ENCODE measurements at places on chromosomes 4 and X.

- no peak for DNase-seq
Measured at GRCh38 chr4:38190717-38191178, 230.6 kb downstream of the PTTG2 start.

- no peak for DNase-seq
Measured at GRCh38 chr4:125681240-125681639, 366.5 kb downstream of the FAT4 start.

GRCh38 chr4:80058740-80059139 lies 14.3 kb downstream of the ANTXR2 start:
- DNase-seq: no peak

DNA sequence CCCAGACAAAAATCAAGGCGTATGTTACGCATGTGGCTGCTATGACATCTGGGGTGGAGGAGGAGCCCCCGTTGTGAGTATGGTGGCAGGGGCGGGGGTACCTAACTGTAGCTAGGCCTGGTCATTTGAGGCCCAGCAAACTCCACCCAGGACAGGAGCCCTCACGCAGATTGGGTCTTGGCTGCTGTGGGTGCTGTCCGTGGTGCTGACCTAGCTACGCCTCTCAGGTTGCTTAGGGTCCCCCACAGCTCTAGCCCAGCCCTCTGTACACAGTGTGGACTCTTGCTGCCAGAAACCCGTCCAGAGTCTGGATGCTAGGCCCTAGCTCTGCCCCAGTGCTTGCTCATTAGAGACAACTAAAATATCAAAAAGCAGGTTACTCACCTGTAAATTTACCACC lies 146.7 kb upstream of the PSAPL1 start:
- DNase-seq: no peak

DNA sequence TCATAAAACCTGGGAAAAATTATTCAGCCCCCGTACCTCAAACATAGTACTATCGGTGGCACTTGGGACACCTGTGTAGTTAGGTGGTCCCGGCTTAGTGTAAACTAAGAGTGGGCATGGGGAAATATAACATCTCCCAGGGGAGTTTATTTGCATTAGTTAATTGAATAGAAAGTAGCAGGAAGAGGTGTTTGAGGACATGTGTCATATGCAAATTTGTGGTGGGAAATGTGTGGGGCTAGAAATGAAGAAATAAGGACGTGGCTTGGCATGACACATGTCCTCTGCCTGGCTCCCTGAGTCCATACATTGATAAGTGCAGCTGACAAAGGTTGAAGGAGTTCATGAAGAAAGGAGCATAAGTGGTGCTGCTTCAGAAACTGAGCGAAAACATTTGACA lies 483.6 kb downstream of the SH2D1A start:
- DNase-seq: no peak

DNA sequence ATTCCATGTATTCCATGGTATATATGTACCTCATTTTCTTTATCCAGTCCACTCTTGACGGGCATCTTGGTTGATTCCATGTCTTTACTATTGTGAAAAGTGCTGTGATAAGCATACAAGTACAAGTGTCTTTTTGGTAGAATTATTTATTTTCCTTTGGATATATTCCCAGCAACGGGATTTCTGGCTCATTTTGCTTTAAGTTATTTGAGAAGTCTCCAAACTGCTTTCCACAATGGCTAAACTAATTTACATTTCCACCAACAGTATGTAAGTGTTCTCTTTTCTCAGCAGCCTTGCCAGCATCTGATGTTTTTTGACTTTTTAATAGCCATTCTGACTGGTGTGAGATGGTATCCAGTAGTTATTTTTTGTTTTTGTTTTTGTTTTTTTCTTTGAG lies 17.6 kb upstream of the FAT4 start:
- DNase-seq: no peak

Measured in stimulated activated CD4-positive, alpha-beta T cell treated with anti-CD3 and anti-CD28 coated beads, Interleukin-15, amount 100 ng/mL, for 1 hour (primary cell).